ENCODE measurements at places on chromosomes 2 and 18.
A peak's percentile ranks its signal among the peaks of the same experiment; 100 is the strongest.

GRCh38 chr2:38138996-38139395, 63.0 kb upstream of the CYP1B1 start:
- no peak for DNase-seq

- no peak for DNase-seq
Measured at GRCh38 chr18:74140582-74140981, 7.1 kb downstream of the FBXO15 start.

DNA sequence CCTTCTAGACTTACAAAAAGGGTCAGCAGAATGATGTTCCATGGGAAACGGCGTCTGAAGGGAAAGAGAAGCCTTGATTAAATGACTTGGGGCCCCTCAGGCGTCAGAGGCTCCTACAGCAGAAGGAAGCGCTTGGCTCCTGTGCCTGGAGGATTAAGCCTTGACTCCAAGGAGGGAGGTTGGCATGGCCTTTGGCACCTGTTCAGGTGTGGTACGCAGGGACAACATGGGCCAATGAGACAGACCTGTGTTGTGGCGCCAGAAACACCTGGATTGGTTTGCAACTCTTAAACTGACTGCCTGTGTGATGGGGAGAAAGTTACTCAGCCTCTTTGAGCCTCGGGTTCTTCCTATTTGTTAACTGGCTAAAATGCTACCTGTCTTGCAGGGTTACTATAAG, 7.6 kb downstream of the PNKD start:
- DNase-seq = no peak

GRCh38 chr2:7243276-7243675, 326.1 kb downstream of the RNF144A start:
- DNase-seq = no peak

DNA sequence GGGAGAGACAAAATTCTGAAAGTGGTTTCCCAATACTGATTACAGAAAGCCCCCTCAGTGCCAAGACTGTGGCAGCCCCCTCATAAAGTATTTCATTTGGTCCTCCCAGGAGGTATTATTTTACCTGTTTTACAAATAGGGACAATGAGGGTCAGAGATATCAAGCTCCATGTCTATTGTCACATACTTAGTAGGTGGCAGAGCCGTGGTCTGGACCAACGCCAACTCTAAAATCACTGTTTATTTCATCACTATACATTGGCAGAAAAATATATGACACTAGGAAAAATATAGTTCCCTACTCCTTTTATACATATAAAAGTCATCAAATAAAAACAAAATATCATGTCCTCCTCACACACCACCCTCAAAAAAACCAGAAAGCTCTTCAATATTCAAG, 68.6 kb downstream of the DHRS9 start:
- DNase-seq = no peak

DNA sequence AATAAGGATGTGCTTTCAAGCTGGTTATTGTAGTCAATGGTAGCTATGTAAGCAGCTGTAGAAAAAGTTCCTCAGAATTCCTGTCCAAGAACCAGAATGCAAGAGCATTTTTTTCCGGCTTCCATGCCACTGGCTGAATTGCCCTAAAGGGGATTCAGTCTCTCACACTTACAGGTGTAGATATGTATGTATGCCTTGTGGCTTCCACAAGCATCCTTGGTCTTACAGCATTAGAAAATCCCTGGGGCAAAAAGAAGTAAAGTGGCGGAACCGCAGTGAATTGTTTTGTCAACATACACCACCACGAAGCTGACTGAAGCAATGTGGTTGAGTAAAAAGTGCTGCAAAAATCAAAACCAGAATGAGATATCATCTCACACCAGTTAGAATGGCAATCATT, 54.6 kb downstream of the FANCL start:
- no peak for DNase-seq

DNA sequence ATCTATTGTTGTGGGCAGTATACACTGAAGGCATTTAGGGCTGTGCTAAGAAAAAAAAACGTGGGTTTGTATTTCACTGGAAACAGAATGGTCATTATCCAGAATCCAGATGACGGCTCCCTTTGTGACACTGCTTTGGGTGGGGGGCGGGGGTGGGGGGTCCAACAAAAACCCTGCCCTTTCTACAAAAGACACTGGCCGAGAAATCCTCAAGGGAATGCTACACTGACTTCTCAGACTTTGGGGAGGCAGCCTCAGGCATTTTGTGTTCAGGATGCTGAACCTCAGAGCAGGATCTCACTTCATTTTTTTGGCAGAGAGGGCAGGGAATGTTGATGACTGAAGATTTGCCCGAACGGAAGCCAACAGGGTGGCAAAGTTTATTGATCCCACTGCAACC, 417.1 kb downstream of the HRH4 start:
- no peak for DNase-seq

- DNase-seq = no peak
Measured at GRCh38 chr2:128505575-128506526, 187.2 kb upstream of the HS6ST1 start.

DNA sequence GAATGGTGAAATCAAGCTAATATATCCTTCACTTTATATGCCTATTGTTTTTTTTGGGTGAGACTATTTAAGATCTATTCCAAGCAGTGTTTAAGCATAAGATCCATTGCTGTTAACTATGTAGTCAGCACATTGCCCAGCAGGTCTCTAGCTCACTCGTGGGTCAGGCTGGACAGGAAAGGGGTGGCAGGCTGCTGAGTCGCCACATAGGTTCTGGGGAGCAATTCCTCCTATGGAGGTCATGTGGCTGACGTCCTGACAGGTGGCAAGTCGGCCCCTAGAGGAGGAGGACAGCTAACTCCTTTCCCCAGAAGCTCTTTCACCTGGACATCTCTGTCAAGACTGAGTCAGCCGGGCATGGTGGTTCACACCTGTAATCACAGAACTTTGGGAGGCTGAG, 13.9 kb upstream of the RAB31 start:
- no peak for DNase-seq

DNA sequence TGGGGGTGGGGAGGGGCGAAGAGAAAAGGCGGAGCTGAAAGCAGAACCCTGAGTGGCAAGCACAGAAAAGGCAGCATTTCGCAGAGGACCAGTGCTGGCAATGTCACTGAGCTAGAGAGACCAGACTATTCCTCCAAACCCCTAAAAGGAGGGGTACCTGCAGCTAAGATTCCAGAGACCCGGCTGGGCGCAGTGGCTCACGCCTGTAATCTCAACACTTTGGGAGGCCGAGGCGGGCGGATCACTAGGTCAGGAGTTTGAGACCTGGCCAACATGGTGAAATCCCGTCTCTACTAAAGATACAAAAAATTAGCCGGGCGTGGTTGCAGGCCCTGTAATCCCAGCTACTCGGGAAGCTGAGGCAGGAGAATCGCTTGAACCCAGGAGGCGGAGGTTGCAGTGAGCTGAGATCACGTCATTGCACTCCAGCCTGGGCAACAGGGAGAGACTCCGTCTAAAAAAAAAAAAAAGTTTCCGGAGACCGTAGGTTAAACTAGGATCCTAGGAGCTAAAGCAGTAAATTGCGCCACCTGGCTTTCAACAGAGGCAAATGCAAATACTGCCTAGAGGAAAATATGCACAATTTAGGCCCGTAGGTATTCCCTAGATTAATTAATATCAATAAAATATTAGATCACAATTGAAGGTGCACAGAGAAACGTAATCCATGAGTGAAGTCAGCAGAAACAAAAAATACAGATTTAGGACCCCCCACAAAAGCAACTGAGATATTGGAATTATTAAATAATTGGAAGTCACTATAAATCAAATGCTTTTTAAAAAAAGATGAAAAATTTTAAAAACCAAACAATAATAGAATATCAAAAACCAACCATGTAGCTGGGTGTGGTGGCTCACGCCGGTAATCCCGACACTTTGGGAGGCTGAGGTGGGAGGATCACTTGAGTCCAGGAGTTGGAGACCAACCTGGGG, 4.9 kb downstream of the UCN start:
- peak; percentile 45 for DNase-seq

- no peak for DNase-seq
Measured at GRCh38 chr2:131055169-131056065, 37.8 kb downstream of the FAM168B start.

DNA sequence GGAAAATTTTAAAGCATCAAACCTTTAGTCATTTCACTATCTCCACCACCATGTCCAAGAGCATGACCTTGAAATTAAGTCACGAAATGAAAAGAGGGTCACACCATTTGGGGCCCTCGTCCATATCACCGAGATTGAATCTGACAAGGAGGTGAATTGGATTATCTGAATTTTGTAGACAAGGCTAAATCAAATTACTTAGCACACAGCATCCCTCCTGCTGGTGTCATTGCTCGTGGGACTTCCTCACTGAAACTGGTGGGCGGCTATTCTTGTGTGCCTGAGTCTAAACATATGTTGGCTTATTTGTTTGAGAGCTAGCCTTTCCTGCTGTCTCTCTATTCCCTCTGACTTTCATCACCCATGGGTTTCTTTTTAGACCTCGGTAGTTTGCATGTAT, 64.6 kb upstream of the CNGA3 start:
- no peak for DNase-seq

DNA sequence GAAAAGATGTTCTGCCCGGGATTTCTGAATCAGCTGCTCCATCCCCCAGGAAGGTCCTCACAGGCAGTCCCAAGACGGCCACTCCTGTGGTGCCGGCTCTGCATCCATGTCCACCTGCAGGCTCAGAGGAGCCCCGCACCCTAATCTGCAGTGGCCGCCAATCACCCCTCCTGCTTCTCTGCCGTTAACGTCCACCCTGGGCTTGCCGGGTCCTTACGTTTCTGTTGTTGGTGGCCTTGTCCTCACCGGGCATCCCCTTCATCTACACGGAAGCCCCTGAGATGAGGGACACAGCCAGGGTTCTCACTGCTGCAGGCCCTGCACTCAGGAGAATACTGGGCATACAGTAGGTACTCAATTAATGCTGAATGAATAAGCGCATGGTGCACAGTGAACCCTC, 131.5 kb upstream of the SNTG2 start:
- no peak for DNase-seq

- peak; percentile 22 for DNase-seq
Measured at GRCh38 chr18:1848716-1849115, 722.6 kb downstream of the METTL4 start.

Measured in NCI-H226 (cell line).